ENCODE measurements at places on chromosomes 7 and 10.

DNA sequence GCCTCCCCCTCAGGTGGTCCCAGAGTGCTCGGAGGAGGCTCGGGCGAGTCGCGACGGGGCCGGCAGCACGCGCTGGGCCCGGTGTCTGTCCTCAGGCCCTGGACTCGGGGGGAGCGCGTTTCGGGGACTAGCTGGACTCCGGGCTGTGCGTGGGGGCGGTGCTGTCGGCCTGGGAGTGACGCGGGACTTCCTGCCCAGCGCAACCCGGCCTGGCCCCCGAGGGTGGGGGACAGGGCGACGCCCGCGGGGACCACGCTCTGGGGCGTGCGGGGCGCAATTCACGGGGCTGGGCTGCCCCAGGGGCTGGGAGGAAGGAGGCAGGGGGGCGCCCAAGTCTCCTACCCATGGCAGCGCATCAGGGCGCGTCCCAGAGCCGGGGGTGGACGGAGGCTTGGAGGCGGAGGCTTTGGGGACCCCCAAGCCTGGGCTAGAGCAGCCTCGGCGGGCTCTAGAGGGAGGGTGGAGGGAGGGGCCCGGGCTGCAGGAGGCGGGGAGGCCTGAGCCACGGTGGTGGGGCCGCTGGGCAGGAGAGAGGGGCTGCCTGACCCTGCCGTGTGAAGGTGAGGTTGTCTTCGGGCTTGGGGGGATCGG lies 2.3 kb upstream of the VENTX start:
- no peak for DNase-seq

- no peak for DNase-seq
Observed at GRCh38 chr10:47259466-47259865, 40.5 kb upstream of the GDF10 start.

DNA sequence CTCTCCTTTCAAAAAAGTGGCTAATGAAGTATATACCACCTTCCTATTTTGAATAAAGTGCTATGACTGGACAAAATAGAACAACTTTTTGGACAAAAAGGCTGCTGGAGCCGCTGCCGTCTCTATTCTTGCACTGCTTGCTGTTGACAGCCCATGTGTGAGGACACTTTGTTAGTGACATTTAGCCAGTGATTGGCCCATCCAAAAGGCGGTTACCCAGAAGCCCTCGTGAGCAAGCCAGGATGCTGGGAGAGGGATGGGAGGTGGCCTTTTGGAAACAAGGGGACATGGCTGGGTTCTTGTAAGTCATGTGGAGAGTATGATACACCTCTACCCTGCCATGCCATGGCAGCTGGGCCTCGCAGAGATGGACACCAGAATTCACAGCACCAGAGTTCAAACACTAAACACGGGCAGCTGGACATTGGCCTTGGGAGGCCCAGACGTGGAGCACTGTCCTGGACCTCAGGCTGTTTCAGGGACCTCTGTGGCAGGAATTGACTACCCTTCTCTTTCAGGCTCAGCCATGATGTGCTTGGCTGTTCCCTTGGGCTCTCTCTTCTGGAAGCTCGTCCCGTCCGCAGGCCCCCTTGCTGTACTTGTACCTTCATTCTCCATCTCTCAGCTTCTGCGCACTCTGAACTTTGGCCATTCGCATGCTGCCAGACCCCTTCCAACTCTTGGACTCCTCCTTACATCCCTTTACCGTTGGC lies 118.3 kb downstream of the TCF7L2 start:
- DNase-seq, result no peak

GRCh38 chr10:129743738-129744133 lies 220.3 kb downstream of the EBF3 start:
- DNase-seq, result no peak

DNA sequence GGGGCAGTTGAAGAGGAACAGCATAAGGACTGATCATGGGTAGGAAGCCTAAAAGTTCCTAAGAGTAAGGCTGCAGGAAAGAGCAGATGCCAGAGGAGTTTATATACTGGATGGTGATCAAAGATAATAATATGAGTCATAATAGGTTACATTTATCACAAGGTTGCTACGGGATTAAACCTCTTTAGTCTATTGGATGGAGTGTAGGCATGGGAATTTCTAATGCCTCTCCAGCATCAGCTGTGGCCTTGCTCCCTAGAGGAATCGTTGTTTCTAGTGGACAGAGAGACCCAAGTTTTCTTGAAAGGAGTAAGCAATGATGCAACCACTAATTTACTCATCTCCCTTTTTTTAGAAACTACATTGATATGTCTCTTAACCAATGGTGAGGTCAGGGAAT lies 213.4 kb downstream of the GPR37 start:
- no peak for DNase-seq

- DNase-seq, result no peak
Observed at GRCh38 chr10:108592956-108593355, 1330.4 kb downstream of the XPNPEP1 start.

GRCh38 chr7:92735707-92736106 lies 100.7 kb downstream of the CDK6 start:
- no peak for DNase-seq

- DNase-seq, result no peak
Observed at GRCh38 chr7:27145914-27146412, 1.6 kb downstream of the HOXA6 start.

DNA sequence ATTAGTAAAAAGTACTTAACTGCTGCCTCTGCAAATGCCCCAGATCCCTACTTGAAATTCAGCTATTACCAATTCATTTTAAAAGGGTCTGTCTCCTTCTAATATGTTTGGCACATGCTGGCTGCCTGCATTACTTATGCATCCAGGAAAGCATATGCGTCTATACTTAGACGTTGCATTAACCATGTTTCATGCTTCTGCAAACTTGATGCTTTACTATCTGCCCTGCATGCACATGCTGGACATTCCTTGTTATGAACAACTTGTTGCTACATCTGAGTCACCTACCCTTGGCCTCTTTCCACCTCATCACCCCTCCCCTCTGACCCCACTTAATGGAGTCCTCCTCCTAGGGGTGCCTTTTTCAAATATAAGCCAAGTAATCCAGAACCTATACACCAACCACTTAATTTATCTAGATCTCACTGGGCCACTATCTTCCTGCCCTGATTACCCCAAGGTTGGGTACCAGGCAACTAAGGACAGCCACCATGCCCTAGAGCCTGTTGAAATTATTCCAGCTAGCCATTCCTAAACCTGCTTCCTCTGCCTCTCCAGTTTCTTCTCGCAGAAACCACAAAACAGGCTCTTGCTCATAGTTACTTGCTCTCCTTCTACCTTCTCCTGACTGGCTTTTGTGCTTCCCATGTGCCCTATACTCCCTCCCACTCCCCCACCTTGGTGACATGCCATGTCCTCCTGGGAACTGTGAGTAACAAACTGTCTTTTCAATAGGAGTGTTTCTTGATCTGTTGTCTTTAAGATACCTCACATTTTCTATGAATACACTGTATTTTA lies 1187.9 kb downstream of the REEP3 start:
- no peak for DNase-seq

DNA sequence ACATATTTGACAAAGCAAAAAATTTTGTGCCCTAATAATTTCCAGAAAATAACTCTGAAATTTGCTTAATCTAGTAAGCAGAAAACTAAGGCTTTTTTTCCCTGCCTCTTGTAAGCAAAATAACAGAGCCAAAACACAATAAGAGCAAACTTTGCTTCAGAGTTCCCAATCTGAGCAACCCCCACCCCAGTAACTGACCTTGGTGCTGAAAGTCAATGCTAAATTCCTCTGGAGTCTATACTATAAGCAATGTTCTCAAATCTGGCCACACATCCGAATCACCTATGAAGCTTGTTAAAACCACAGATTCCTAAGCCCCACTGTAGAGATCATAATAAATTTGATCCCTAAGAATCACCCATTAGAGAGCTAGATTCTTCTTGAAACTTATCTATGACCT lies 150.5 kb downstream of the ELAPOR2 start:
- peak; percentile 27 for DNase-seq

- DNase-seq, result no peak
Observed at GRCh38 chr7:74010407-74010806, 17.6 kb upstream of the ELN start.

DNA sequence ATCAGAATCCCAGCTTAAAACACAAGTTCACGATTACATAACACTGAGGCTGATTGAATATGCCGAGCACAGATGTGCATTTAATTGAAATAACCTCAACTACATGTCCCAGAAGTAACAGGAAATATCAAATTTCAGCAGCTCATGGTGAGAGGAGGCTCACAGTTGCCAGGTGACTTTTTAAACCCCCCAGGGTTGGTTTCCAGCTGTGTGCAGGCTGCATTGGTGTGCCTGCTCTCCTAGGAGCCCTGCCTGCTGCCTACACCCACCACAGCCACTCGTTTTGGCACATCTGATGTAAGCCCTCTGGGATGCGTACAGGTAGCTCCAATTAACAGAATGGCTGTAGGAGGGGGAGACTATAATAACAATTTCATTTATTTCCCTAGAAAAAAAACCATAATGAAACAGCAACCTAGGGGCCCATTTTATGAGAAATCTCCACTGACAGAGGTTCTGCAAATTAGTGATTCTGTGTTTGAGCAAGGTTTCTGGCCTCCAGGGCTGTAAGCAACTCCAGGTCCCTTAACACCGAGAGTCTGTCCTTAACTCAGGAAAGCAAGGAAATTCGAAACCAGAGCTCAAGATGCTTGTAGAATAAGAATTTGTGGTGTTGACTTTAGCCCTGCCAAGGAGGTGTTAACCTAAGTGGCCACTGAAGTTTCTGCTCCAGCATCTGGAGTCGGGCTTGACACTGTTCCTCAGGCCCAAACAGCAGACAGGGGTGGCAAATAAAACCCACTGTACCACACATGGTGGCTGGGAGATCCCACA lies 161.9 kb downstream of the BMPER start:
- no peak for DNase-seq

DNA sequence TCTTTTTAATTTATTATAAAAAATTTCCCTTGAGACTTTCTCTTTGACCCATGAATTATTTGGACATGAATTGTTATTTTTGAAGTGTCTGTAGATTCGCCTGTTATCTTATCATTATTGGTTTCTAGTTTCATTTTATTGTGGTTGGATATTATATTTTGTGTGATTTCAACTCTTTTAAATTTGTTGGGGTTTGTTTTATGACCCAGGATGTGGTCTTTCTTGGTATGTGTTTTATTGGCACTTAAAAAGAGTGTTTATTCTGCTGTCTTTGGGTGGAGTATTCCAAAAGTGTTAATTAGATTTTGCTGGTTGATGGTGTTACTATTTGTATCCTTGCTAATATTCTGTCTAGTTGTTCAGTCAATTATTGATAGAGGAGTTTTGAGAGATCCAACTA lies 50.5 kb upstream of the GPR141 start:
- no peak for DNase-seq

DNA sequence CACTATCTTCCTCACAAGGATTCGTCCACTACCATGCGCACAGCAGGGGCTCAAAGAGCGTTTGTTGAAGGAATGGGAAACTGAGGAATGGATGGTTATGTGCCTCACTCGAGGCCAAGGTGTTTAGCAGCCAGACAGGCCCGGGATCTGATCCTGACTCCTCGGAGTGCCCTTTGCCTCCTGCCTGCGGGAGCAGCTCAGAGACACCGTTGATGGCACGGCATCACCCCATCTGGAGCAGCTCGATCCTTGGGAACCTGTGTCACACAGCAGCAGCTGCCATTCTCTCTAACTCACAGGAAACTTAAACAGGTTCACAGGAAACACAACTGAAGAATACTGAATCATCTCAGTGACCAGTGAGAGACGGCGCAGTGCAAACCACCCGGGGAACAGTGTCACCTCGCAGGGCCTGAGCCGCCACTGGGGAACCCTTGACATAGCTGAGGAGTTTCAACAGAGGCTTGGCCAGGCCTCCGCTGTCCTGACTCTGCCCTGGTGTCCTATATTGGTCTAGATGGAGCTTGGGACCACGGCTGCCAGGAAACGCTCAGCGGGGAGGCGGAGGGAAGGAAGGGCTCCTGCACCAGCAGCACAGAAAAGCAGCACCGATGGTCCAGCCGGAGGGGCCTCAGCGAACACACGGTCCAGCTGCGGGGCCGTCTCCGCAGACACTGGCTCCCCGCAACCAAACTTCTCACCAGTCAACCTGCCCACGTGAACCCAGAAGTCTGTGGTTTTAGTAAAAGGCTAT lies 169.4 kb downstream of the ADARB2 start:
- no peak for DNase-seq

GRCh38 chr7:155296788-155297516 lies 726 bp upstream of the INSIG1 start:
- peak; percentile 92 for DNase-seq

GRCh38 chr10:110501142-110501937 lies 3.6 kb downstream of the DUSP5 start:
- DNase-seq, result peak; percentile 77

GRCh38 chr7:158655931-158656441 lies 48.6 kb downstream of the NCAPG2 start:
- DNase-seq, result peak; percentile 64

- DNase-seq, result no peak
Observed at GRCh38 chr10:131559450-131559911, 248.0 kb upstream of the TCERG1L start.
